Right renal pelvis (tissue), 4 donors: ENCODE measurements at places on chromosomes 7 and 10. TPM values are rescaled to one million over a fixed set of nuclear protein-coding genes. Genes with fewer than 3 reads are reported as not detected.

PNLIPRP2 gene
- not detected for polyA plus RNA-seq

IRF5 gene
- 14.7 TPM for polyA plus RNA-seq

RARRES2 gene
- polyA plus RNA-seq = 36.8 TPM

TBXAS1 gene
- polyA plus RNA-seq = 22.9 TPM

PHTF2 gene
- 29.4 TPM for polyA plus RNA-seq

NKX1-2 gene
- not detected for polyA plus RNA-seq
